ENCODE measurements at places on chromosomes 6 and 20.
A peak's percentile ranks its signal among the peaks of the same experiment; 100 is the strongest.

- DNase-seq, result no peak
These were observed 113.5 kb downstream of the CD83 start for GRCh38 chr6:14231071-14231483.

- DNase-seq, result no peak
These were observed 111.0 kb upstream of the TMEM170B start for GRCh38 chr6:11426571-11426970.

DNA sequence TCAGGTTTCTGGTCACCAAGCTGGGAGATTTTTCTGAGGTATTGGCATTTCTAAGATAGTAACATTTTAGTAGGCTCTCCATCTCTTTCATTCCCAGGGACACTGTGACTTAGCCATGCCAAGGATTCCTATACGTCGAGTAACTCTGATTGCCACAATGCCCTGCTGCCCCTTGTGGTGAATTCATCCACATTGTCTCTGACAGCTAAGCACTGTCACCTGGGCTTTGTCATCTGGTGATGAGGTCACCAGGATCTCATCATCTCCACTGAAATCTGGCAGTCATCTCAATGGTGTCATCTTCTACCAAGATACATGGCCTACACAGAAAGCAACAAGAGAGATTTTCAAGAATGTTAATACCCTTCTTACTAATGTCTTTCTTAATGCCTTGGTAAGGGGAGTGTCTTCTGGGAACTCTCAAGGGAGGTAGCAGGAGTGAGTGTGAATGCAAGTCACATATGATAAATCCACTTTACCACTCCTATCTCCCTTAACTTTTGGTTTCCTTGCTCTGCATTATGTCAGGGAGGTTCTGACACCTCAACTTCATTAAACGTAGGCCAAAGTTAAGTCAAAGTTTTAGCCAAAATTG lies 246.7 kb downstream of the CD109 start:
- no peak for DNase-seq

DNA sequence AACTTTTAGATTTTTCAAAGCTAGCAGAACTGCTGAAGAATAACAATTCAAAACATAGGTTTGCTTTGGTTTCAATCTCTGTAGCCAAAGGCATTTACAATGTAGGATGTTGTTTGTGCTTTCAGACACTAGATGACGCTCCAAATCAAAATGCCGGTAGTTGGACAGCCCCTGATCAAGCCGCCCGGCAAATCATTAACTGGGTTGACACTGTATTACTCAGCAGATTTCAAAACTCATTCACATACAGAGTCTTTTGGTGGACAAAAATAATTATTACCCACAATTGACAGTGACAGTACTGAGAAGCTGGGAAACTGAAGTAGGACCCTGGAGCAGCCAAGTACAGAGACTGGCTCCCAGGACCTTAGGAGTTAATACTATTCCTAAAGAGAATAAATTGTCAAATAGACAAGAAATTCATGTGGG lies 21.3 kb upstream of the HFE start:
- DNase-seq, result peak; percentile 65

DNA sequence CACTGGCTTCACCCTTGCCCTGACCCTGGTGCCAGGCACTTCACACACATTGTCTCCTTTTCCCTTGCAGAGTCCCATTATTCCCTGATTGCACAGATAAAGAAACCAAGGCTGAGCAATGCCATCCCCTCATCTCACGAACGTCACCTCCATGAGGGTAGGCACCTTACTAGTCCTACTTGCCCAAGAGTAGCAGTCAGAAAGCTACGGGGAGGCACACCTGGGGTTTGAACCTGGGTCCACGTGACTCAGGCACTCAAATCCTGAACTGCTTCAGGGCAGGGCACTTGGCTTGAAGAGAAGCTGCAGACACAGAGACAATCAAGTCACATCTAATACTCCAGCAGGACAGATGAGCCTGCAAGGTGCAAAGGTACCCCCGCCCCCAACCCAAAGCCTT lies 1.9 kb downstream of the BCAS1 start:
- DNase-seq, result no peak

DNA sequence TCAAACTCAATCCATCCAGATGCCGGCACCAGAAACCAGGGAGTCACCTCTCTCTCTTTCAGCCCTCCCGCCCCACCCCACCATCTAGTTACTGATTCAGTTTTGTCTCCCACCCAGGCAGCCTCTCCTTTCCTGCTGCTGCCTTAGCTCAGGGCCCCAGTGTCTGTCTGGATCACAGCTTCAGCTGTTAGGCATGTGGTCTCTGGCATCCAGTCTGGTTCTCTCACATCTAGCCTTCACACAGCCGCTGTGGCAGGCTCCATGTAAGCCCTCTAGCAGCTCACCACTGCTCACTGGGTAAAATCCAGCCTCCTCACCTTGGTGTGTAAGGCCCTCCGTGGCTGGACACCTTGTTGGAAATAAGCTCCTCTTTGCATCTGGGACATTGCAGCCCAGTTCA lies 21.3 kb downstream of the AARS2 start:
- DNase-seq, result no peak

DNA sequence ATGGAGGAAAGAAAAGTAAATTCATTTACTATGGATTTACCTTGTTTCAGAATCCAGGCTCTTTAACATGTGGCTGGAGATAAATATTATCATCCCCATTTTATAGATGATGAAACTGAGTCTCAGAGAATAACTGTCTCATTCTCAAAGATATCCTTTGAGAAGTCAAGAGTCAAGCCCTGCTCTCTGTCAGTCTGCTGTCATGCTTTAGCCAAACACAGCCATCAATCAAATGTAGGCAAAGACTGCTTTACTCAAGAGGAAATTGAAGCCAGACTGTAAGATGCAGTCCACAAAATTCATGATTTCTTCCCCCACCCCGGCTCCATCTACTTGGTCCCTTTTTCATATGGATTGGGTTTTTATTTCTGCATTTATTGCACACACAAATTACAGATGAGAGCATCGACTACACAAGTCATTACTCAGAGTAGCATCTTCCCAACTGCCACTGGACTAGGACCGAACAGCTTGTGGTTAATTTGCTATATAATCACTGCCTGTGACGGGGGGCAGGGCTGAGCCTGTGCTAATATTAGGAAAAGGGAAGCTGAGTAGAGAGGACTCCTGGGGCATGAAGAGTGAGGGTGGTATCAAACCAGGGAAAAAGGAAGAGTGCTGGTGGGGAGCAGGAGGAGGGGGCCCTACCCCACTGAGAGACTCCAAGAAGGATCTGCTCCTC lies 102.7 kb upstream of the TOP1 start:
- DNase-seq, result peak; percentile 10

GRCh38 chr6:50992232-50992631 lies 173.6 kb downstream of the TFAP2B start:
- no peak for DNase-seq

DNA sequence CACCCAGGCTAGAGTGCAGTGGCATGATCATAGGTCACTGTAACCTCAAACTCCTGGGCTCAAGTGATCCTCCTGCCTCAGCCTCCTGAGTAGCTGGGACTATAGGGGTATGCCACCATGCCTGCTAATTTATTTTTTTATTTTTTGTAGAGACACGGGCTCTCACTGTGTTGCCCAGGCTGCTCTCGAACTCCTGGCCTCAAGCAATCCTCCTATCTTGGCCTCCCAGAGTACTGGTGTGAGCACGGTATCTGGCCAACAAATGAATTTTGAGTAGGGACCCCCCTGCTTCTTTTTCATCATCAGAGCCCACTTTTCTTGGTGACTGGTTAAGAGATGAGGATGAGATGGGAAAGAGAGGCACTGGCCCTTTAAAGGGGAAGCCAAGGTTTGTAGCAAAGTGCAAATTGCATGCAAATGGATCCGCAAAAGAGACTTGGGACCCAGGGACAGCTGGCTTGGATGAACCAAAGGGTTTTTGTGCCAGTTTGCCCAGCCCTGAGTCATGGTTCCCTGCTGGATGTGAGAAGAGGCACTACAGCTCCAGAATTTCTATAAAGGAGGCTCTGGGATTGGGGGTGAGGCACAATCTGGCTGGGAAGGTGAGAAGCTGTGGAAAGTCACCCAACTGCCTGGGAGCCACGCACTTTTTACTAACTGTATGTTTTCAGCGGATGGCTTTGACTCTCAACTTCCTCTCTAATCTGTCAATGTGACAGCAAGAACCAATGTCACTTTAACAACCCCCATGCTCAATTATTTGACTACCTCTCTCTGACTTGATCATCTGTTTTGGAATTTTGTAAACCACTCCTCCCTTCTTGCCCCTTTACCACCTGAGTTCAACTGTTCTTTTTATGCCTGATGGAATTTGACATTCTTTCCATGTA lies 58.7 kb upstream of the RNF24 start:
- DNase-seq, result no peak

GRCh38 chr6:127914240-127914639 lies 13.4 kb upstream of the THEMIS start:
- no peak for DNase-seq

- no peak for DNase-seq
These were observed 562 bp downstream of the GGT7 start for GRCh38 chr20:34871966-34872621.

- peak; percentile 69 for DNase-seq
These were observed 70.7 kb upstream of the PRSS16 start for GRCh38 chr6:27176523-27177484.

GRCh38 chr6:143598466-143599080 lies 79.2 kb upstream of the PHACTR2 start:
- peak; percentile 43 for DNase-seq

GRCh38 chr6:44000164-44000842 lies 126.9 kb downstream of the MRPL14 start:
- DNase-seq, result no peak

- DNase-seq, result no peak
These were observed 60.9 kb upstream of the CD93 start for GRCh38 chr20:23146857-23147637.

DNA sequence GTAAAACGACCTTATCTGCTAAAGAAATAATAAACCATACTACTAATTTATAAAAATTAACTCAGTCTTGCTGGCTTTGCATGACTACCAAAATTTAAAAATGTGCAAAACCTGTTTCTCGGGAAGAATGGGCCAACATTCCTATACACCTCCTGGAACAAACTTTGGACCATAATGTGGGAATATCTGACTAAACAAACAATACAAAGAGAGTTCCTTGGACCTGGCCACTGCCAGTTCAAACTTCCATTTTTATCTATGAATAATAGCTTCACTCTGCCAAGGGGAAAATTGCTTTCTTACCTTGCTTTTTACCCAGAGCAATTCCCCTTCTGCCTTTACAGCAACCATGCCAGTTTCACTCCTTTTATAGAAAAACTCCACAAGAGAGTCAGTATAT lies 38.7 kb upstream of the POU5F1 start:
- DNase-seq, result no peak

DNA sequence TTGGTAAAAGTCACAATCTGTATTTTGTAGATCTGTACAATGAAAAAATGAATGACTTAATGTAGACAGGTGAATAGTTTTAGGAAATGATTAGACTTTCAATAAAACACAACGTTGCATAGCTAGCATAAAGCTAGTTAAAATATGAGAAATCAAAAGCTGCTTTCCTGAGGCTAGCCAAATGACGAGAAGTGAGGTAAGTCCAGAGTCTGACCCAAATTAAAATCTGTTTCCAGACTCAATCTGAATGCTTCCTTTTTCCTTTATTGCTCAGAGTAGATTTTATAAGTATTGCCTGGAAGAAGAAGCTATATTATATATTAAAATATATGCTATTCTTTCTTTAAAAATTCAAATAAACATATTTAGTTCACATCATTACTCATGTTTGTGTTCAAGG lies 615.4 kb downstream of the CD109 start:
- no peak for DNase-seq

GRCh38 chr20:40491009-40491590 lies 197.9 kb downstream of the MAFB start:
- no peak for DNase-seq

DNA sequence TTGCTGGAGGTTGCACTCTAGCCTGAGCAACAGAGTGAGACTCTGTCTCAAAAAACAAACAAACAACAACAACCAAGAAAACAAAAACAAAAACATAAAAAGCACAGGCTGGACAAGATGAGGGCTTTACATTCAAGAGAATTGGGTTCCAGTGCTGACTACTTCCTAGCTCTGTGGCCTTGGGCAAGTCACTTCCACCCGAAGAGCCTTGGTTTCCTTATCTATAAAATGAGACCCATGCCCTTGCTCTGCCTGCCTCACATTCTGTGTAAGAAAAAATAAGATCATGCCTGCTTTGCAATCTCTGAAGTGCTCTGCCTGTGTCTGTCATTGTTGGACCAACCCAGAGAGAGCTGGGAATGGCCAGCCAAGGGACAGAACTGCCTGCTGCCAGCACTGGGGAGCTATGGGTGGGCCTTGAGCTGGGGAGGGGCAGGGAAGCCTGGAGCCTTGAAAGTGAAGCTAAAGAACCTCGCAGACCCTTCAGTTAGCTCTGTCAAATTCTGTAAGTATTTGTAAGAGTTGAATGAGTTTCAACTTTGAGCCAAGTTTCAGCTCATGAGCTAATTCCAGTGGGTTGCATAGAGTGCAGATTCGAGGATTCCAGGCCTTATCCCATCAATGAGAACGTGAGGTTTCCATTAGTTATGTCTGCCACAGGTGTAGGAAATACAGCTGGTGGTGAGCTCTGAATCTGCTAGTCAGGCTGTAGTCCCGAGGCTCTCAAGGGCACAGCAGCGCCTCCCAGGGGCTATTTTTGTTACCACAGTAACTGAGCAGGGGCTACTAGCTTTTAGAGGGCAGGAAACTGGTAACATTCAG lies 93.2 kb downstream of the DLGAP4 start:
- peak; percentile 4 for DNase-seq

- DNase-seq, result no peak
These were observed 25.4 kb upstream of the AFDN start for GRCh38 chr6:167801263-167801662.

- DNase-seq, result no peak
These were observed 57.0 kb upstream of the PREP start for GRCh38 chr6:105459864-105460263.

GRCh38 chr6:12235341-12235740 lies 54.8 kb upstream of the EDN1 start:
- no peak for DNase-seq

GRCh38 chr6:20644667-20645370 lies 110.6 kb downstream of the CDKAL1 start:
- no peak for DNase-seq

- DNase-seq, result no peak
These were observed 6.6 kb upstream of the EEF1E1 start for GRCh38 chr6:8108759-8109539.

- DNase-seq, result peak; percentile 17
These were observed 28.9 kb downstream of the STX7 start for GRCh38 chr6:132483779-132484679.

- DNase-seq, result no peak
These were observed 497.8 kb upstream of the ARID1B start for GRCh38 chr6:156279261-156279969.

- no peak for DNase-seq
These were observed 563.3 kb upstream of the HS3ST5 start for GRCh38 chr6:114906096-114906495.

DNA sequence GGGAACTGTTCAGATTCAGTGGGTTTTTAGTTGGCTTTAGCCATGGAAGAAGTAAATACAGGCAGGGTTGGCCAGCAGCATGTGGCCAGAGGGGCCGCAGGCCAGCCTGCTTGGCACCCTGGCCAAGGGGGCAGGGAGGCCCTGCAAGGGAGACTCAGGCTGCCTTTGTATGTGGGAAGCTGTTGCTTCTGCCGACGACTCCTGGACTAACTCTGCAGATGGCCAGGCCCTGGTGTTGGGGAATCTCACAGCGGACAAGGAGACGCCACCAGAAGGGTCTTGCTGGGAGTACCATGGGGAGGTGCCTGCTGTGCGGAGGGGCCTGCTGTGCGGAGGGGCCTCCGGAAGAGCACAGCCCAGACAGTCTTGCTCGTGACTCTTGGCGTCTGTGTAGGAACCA lies 25.2 kb downstream of the PYGB start:
- no peak for DNase-seq

GRCh38 chr20:51960047-51960675 lies 157.8 kb upstream of the SALL4 start:
- no peak for DNase-seq

Data from CD4-positive, alpha-beta T cell treated with Interleukin-1 beta for 1 hour (primary cell).